ENCODE measurements at places on chromosomes 5 and 9. TPM values are rescaled to one million over a fixed set of nuclear protein-coding genes. Genes with fewer than 3 reads are reported as not detected.

DNA sequence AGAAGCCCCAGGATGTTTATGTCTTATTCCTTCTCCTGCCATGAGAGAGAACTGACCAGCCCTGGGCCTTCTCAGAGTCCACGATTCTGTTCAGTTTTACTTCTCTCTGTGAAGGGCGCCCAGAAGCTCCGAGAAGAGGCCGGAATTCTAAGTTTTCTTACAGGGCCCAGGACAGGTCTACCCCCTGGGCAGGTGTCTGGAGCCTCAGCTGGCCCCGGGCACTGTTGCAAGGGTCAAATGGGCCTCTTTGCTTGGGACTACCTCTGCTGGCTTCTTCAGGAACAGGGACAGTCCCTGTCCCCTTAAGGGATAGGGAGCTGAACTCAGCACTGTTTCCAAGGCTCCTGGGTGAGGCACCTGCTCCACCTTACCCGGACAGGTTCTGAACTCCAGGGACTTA lies 55.0 kb downstream of the RASGEF1C start:
- DNase-seq = no peak

FLT4 gene
- polyA plus RNA-seq = 23.6 TPM

- no peak for DNase-seq
Measured at GRCh38 chr9:118674942-118675341, 694.3 kb downstream of the BRINP1 start.

DNA sequence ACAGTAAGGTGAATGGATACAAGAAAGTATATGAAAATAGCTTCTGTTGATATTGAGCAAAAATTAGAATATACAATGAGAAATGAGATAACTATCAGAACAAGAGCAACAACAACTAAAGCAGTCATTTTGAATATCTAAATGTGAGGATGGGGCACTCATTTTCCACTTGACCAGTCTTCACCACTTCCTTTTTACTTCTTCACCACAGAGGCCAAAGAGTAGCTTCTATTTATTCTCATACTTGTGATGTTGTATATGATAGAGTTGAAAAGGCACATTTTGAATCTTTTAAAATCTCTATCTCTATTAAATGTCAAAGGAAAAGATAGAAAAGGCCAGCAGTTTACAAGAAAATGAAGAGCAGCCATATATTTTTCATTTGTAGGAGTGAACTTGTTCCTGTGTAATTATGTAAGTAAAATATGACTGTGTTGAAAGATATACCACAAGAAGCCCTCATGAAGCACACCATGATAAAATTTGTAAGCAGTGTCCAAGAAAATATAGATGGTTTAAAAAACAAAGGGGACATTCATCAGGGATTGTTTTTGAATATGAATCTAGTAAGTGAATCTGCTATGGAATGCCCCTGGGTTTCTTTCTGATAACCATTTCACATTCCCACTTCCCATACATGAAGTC lies 39.2 kb downstream of the ADAMTS19 start:
- DNase-seq = no peak

GRCh38 chr5:130496215-130496614 lies 592.0 kb downstream of the CHSY3 start:
- DNase-seq = no peak

DNA sequence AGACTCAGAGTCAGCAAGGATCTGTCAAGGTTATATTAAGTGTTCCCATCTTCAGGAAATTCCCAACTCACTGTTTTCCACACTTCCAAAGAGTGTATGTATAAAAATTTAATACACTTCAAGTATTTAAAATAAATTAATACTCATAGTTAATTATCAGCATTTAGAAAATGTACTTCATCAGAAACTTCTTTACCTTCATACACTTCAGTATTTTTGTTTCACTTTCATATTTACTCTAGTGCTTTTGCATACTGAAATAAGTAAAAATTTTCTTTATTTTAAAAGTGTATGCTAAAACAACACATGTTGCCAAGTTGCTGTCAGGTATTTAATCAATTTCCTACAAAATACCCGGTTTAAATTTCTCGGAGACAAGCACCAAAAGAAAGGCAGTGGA lies 16.5 kb downstream of the RICTOR start:
- DNase-seq = no peak

KCNMB1 gene
- polyA plus RNA-seq = 1.1 TPM

DNA sequence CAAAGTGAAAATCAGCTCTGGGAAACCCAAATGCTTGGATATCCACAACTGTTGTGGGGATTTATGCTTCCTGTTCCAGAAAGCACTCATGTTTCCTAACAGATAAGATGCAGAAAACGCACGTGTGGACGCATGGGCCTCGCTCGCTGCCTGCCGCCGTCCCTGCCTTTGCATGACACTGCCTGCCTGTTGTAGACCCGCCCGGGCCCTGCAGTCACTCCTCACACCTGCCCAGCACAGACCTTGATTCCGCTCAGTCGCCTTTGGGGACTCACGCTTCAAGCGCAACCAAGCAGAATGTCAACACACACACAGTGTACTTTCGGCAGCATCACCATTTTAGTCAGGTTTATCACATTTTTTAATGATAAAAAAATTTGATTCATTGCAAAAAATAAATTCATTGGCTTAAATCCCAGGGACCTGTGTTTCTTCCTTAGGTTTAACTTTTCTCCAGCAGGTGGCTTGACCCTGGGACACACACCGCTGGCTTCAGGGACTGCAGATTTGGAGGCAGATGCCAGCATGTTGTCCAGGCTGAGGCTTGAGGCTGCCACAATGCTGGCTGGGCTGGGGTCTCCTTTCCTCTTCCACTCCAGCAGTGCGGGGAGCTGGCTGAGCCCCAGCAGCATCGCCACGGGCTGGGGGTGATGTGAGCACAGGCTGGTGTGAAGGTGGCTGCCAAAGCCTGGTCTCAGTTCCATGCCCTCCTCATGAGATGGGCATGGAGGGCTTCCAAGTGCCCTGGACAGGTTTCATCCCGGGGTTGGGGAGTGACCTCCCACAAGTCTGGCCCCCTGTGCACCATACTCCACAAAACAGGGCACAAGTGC lies 416.9 kb upstream of the IRX4 start:
- no peak for DNase-seq

- no peak for DNase-seq
Measured at GRCh38 chr5:17184588-17184987, 32.8 kb upstream of the BASP1 start.

GDNF gene
- polyA plus RNA-seq = 17.5 TPM

DNA sequence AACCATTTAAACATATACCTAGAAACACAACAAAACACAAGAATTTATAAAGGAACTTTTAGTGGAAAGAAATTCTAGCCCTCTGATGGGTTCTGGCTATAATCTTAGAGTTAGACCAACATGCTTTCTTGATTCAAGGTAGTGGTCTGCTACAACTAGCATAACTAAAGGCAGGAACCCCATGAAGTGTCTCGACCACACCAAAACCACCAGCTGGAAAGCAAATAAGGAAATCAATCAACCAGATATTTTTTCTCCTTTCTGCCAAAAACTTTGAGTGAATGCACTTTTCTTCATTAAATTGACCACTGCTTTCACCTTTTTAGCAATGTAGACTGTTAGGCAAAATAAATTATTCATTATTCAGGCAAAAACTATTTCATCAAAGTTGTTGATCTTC lies 346.4 kb downstream of the EBF1 start:
- DNase-seq = no peak

WNK2 gene
- 28.5 TPM for polyA plus RNA-seq

- DNase-seq = no peak
Measured at GRCh38 chr5:104062621-104063377, 500.2 kb upstream of the NUDT12 start.

GRCh38 chr9:72255569-72255968 lies 106.3 kb downstream of the GDA start:
- DNase-seq = no peak

DNA sequence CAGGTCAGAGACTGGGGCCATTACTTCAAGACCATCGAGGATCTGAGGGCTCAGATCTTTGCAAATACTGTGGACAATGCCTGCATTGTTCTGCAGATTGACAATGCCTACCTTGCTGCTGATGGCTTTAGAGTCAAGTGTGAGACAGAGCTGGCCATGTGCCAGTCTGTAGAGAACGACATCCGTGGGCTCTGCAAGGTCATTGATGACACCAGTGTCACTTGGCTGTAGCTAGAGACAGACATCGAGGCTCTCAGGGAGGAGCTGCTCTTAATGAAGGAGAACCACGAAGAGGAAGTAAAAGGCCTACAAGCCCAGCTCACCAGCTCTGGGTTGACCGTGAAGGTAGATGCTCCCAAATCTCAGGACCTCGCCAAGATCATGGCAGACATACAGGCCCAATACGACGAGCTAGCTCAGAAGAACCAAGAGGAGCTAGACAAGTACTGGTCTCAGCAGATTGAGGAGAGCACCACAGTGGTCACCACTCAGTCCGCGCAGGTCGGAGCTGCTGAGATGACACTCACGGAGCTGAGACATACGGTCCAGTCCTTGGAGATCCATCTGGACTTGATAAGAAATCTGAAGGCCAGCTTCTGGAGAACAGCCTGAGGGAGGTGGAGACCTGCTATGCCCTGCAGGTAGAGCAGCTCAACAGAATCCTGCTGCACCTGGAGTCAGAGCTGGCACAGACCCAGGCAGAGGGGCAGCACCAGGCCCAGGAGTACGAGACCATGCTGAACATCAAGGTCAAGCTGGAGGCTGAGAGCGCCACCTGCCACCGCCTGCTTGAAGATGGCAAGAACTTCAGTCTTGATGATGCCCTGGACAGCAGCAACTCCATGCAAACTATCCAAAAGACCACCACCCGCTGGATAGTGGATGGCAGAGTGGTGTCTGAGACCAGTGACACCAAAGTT lies 9.3 kb downstream of the NIPBL start:
- DNase-seq = no peak

DNA sequence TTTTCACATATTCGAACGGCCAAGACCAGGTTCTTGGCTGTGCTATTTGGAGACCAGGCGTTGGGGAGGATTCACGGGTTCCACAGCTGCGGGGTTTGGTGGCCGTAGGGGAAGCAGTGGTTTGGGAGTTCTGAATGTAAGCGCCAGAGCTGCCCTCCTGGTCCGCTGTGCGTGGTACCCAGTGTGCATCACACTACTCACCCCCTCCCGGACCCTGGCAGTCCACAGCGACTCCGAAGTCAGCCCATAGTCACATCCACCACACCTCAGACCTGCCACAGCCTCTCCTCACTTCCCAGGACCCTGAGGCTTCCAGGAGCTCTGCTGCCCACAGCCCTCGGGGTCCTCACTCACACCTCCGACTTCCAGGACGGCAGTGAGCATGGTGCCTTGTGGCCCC lies 26.8 kb downstream of the AMBP start:
- no peak for DNase-seq

DNA sequence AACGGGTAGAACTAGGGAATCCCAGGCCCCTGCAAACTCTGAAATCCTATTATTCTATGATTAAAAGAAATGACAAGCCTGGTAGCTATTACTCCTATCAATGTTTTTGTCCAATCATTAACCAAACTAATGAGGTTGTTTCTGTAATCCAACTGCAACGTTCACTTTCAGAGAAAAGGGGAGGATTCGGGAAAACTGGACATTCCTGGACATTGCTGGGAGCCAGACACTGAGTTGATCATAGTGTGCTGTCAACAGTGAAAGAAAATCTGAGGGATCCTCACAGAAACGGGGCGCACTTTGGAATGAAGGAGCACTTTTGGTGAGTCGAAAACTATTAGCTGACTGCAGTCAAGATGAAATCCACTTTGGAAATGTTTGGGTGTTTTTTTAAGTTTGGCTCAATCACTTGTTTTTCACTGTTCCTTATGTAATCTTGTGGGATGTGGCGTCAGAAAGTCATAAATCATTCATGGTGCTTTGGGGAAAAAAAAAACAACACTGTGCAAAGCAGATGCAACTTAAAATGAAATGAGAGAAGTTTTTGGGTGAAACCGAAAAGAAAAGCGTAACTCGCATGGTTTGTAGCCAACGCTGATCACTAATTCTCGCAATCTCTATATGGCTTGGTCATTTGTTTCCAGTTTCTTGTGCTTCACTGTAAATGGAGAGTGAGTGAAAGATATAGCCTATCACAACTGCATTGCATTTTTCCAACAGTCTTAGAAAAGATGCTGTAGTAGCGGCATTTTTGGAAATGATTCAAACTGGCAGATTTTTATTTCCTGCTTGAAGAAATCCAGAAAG lies 51.2 kb upstream of the ADRA1B start:
- DNase-seq = no peak
